ENCODE measurements at places on chromosomes 7 and 10.

DNA sequence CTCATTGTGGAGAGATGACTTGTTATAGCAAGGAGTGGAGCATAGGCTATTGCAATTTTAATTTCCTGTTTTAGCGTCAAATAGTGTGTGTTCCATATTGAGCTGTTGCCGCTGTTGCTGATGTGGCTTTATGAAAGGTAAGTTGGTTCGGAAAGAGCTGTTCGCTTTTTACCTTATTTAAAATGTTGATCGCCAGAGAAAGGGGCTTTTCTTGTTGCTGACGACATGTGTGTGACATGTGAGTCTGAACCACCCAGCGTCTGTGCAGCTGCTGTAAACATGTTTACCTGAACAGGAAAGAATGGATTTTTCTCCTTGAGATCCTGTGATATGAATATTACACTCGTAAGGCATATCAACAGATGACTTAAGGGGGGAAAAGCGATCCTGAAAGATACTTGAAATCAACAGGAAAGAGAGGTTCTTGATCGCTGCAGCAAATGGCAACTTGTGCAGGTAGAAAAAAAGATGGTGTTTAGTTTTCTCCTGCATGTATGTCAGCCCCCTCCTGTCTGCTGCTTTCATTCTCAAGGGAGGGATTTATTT lies 2.5 kb downstream of the ZEB1 start:
- peak; percentile 9 for DNase-seq

DNA sequence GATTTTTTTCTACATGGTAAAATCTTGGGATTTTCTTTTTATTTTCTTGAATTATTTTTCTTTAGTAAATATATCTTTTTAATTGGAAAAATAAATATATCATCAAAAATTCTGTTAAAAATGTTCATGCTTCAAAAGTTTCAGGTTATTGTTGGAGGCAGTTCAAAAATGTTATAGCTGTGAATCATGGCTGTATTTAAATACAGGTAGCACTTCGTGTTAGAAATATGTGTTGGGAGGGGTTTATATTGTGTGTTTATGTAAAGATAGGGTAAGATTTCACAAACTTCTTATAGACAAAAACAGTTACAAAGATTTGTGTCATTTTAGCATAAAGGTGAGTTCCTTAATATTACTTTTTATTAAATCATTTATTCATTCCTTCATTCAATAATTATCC lies 60.4 kb downstream of the HDAC9 start:
- DNase-seq, result no peak

GRCh38 chr10:44389556-44389955 lies 4.7 kb upstream of the CXCL12 start:
- no peak for DNase-seq

DNA sequence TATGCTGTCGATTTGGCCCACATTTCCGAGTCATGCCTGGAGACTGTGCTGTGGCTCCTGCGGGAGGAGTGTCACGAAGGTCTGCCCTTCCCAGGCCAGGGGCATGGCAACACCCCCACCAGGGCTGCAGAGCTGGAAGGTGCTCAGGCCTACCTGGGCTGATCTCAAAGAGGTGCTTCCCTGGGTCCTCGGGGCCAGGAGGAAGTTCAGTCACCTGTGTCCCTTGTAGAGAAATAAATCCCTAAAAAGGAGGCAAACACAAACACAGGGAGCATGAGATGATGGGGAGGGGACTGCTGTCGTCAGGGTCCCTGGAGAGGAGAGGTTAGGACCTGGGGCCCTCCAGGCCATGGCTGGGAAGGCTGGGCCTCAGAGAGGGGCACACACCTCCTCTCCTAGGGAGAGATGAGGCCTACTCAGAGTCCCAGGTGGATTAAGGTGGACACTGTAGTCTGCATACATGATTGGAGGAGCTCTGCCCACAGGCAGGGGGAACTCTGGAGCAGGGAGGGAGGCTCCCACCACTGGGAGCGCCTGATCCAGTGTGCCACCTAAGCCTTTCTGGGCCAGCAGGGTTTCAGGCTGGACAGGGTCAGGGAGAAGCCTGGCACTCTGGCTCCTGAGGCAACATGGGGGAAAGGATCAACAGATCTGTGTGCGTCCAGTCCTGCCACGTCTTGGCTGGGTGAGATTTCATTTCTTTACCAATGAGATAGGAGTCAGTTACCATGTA lies 49.4 kb downstream of the ARHGAP22 start:
- no peak for DNase-seq

DNA sequence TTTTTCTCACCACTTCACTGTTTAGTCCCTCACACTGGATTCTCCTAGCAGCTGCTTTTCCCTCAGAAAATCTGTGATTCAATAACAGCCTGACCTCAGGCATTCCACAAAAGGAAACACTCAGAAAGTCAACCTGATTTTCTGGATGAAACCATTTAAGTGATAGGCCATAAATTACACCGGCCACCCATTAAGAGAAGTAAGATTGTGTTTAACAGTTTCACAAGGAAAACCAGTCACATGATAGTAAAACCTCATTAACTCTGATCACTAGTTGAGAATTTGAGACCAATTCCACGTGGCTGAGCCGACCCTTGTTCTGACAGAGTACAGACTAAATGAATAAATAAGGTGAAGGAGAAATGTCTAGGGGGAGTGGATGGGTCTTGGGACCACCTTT lies 7.7 kb downstream of the GRM8 start:
- DNase-seq, result no peak

DNA sequence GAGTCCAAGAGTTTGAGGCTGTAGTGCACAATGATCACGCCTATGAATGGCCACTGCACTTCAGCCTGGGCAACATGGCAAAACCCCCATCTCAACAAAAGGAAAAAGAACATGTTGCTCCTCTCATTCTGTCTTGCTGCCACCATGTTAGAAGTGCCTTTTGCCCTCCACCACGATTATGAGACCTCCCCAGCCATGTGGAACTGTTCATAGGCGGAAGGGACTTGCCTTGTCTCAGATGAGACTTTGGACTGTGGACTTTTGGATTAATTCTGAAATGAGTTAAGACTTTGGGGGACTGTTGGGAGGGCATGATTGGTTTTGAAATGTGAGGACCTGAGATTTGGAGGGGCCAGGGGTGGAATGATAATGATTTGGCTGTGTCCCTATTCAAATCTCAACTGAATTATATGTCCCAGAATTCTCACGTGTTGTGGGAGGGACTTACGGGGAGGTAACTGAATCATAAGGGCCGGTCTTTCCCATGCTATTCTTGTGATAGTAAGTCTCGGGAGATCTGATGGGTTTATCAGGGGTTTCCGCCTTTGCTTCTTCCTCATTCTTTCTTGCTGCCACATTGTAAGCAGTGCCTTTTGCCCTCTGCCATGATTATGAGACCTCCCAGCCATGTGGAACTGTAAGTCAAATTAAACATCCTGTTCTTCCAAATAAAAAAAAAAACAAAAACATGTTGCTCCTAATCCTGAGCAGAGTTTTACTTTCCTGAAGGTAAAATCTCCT lies 22.3 kb downstream of the DLG5 start:
- no peak for DNase-seq

GRCh38 chr10:69861251-69862240 lies 59.8 kb downstream of the COL13A1 start:
- peak; percentile 58 for DNase-seq

DNA sequence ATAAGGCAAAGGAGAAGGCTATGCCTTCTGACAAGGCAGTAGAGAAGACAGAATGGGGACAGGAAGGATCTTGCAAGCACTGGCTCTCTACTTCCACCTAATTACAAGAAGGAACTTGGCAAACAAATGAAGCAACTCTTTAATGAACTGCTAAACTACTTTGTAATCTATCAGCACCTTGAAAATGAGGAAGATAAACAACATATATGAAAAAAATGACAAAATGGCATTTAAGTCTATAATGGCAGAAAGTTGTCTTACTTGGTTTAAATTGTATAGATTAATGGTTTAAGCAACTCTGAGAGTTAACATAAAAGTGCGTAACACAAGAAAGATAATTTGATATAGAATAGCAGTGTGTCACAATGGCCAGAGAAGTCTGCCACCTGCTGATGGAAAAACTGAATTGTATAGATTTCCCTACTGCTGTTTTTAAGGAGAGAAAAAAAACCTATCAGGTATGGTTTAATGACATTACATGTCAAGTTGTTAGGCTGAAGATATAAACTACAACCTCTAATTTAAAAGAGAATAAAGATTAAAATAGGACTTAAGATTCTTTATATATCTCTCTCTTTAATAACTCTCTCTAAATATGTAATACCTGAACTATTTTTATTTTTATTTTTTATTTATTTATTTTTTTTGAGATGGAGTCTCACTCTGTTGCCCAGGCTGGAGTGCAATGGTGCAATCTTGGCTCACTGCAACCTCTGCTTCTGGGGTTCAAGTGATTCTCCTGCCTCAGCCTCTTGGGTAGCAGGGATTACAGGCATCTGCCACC lies 11.8 kb downstream of the NT5C3A start:
- peak; percentile 75 for DNase-seq

- DNase-seq, result no peak
Measured at GRCh38 chr10:80528901-80529300, 8.8 kb upstream of the SH2D4B start.

DNA sequence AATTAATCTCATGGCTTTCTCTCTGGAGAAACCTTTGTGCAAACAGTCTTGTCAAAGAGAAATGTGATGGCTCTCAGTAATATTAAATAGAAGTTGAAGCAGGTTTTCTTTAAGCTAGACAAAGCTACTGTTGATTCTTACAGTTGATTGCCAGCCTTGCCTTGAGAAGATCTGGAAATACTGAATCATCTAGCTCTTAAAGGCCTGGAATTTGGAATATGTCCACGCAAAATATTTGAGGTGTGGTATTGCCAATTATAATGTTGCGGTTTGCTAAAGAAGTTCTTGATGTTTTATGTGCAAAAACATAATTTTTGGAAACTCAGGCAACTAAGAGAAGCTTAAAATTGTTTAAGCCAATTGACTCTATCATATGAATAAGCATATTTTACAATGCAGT lies 371.9 kb downstream of the PHF14 start:
- DNase-seq, result no peak

DNA sequence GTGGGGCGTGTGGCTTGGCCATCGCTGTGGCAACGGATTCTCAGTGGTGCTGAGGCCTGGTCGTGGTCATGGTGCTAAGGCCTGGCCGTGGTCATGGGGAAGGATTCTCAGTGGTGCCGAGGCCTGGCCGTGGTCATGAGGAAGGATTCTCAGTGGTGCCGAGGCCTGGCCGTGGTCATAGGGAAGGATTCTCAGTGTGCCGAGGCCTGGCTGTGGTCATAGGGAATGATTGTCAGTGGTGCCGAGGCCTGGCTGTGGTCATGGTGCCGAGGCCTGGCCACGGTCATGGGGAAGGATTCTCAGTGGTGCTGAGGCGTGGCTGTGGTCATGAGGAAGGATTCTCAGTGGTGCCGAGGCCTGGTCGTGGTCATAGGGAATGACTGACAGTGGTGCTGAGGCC lies 327.9 kb downstream of the ADARB2 start:
- DNase-seq, result no peak

GRCh38 chr10:77638321-77639101 lies 903 bp upstream of the KCNMA1 start:
- DNase-seq, result peak; percentile 46

DNA sequence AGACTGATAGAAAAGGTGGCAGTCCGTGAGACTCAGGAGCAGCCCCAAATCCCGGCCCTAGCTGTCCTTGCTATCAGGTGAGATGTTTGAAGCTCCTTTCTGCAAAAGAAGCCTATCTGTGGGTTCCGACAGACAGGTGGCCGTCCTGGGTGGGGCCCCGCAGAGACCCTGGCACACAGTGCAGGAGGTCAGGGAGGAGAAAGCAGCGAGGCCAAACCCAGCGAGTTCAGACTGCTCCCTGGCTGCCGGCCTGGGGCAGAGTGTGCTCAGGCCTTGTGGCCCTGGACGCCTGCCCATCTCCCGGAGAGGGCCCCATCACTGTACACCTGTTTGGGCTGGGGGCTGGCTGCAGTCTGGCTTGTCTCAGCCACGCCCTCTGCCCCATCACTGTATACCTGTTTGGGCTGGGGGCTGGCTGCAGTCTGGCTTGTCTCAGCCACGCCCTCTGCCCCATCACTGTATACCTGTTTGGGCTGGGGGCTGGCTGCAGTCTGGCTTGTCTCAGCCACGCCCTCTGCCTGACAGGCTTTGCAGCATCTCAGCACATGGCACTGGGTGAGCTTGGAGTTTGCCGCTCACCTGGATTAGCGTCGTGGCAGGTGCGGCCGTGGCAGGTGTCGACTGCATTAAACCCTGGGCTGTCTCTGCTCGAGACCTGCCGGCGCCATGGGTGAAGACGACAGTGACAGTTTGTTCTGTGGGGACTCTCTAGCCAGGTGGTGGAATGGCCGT lies 11.8 kb upstream of the PRKAR1B start:
- no peak for DNase-seq

DNA sequence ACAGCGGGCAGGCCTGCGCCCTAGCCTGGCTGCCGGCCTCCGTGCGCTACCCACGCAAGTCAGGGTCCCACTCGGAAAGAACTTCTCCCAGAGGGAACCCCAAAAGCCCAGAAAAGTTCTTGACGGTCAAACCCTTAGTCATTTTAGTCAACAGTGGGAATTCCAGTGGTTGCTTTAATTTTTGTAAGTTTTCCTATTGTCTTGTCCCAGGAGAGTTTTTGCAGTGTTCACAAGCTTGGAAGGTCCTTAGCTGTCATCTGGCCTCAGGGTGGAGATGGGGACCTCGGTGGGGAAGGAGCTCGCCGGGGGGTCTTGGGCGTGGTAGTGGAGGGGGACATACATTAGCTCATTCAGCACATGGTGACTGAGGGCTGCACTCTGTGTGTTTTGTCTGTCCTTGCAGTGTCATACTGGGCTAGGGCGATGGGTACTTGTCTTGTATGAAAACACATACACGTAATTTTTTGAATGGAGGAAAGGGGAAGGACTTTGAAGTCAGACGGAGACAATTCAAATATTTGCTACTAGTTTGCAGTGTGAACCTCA lies 736 bp downstream of the MINDY4 start:
- DNase-seq, result peak; percentile 76

DNA sequence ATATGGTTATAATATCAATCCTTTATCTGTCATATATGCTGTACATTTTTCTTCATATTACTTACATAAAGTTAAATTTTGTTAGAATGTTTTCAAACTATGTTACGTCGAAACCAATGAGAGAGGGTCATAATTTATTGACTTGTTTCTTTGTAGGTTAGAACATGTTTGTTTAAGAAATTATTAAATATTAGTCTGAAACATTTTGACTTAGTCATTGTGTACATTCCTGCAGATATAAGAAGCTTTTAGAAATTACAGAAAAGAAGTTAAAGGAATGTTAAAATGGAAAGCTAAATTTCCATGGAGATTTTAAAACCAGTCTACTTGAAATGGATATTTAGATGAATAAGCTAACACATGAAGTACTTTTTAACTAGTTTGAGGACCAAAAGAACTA lies 99.8 kb downstream of the ANKRD30A start:
- no peak for DNase-seq

GRCh38 chr7:36969376-36969775 lies 245.1 kb upstream of the AOAH start:
- DNase-seq, result peak; percentile 90

GRCh38 chr10:89337484-89337883 lies 9.7 kb downstream of the IFIT3 start:
- no peak for DNase-seq

DNA sequence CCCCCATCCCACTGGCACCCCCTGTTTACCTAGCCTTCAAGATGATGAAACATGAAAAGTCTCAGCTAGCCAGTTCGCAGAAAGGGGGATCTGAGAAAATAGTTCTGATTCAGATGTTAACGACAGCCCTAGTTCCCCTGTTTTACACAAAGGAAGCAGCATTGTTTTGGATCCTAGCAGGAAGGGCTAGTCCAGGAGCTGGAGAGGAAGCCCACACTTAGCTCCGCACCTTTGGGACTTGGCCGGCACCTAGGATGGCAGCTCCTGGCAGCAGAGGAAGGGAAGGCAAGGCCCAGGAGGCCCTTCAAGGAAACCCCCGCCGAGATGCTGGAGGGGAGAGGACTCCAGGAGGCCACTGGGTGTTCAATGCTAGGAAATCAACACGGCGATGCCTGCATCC lies 29.0 kb upstream of the MGMT start:
- no peak for DNase-seq

GRCh38 chr7:131546583-131547141 lies 9.8 kb downstream of the PODXL start:
- DNase-seq, result peak; percentile 77
